ENCODE measurements at places on chromosomes 4 and X. TPM values are rescaled to one million over a fixed set of nuclear protein-coding genes. Genes with fewer than 3 reads are reported as not detected.

DNA sequence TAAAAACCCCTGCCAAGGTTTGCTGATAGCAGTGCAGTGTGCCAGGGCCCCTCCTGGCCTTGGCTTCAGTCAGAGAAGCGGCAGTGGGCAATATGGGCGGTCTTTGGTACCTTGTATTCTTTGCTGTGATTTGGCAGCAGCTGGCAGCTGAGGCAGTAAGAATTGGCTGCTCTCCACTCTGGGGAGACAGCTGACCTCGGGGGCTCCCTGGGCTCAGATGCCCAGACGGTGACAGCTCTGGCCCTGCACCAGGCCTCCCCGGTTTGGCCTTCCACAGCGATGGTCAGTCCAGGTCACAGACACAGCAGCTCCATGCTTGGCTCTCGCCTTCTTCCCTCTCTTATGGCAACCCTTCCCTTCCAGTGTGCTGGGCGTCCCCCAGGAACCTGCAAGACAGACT lies 330.9 kb downstream of the BCOR start:
- DNase-seq = no peak

GRCh38 chr4:169745291-169745690 lies 12.5 kb downstream of the HPF1 start:
- no peak for DNase-seq

GRCh38 chr4:130511776-130512175 lies 1415.8 kb downstream of the C4orf33 start:
- no peak for DNase-seq

- no peak for DNase-seq
These were observed 41.6 kb upstream of the UGT2B7 start for GRCh38 chr4:69054578-69055200.

GRCh38 chrX:10697616-10698317 lies 77.4 kb upstream of the MID1 start:
- DNase-seq = no peak

GRCh38 chrX:12977761-12978204 lies 2.9 kb downstream of the TMSB4X start:
- no peak for DNase-seq

DNA sequence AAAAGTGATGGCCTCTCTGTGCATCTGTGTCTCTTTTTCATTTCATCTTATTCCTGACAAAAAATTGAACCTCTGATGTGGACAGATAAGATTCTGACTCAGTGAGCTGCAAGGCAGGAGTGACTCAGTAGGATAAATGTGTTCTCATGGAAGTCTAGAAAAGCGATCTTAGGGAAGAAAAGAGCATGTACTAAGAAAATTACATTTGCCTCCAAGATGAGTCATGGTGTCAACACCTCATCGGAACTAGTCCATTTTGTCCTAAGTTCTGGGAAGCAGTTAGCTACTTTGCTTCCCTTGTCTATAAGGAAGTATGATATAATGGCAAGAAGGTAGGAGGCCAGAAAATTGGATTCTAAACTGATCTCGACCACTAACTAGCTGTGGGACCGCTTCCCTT lies 83.5 kb upstream of the AFF2 start:
- DNase-seq = no peak

DNA sequence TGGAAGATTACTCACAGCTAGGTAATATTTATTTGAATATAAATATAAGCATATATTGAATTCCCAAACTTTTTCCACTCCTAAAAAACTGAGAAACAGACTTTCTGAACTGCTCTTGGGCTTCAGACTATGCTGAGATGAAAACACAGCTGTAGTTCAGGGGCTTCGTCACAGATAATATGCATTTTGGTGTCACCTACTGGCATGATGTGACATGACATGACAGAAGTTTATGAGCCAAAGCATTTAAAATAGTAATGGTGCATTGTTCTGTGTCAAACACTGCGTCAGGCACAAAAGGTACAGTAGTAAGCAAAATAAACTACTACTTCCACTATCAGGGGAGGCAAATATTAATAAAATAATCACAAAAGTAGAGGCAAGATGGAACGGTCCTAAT lies 171.3 kb downstream of the BTC start:
- DNase-seq = peak; percentile 47

GRCh38 chr4:150817804-150818528 lies 197.1 kb downstream of the LRBA start:
- DNase-seq = no peak

GRCh38 chrX:46376246-46376885 lies 168.9 kb downstream of the ZNF674 start:
- peak; percentile 41 for DNase-seq

GRCh38 chrX:118496763-118497079 lies 1.1 kb downstream of the DOCK11 start:
- DNase-seq = no peak

- no peak for DNase-seq
These were observed 632 bp upstream of the PCDH7 start for GRCh38 chr4:30719454-30720020.

DNA sequence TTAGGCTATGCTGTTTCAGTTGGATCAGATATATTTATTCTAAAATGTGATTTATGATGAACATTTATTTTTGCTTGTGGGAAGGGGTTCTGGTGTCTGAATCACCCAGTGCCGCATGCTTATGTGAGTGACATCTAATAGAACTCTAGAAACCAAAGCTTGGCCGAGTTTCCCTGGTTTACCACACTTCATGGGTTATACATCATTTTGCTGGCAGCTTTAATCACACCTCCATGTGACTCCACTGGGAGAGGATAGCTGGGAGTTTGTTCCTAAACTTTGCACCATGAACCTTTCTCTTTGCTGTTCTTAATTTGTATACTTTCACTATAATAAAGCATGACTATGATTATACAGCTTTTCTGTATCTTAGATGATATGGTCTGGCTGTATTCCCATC lies 382.9 kb downstream of the INPP4B start:
- no peak for DNase-seq

DNA sequence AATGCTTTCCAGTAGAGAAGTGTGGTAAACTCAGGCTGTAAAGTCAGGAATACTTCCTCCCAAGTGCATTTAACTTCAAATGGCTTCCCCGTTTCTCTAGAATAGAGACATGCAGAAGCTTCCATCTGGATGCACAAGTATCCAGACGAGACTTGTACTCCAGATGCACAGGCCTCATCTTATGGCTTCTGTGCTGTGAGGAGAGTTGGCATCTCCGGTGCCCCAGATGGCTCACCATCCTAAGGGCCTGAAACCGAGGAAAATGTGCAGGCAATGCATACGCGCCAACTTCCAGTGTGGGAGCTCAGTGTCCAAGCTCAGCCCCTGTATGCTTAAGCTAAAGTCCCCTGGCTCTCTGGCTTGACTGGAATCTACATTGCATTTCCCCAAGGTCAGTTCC lies 184.0 kb upstream of the TBL1X start:
- DNase-seq = no peak

- DNase-seq = no peak
These were observed 2731.9 kb downstream of the ARAP2 start for GRCh38 chr4:33512397-33512796.

- no peak for DNase-seq
These were observed 16.4 kb downstream of the BANK1 start for GRCh38 chr4:101806914-101807313.

GRCh38 chrX:24364326-24364725 lies 3.9 kb downstream of the SUPT20HL1 start:
- no peak for DNase-seq

GRCh38 chr4:187840814-187841213 lies 154.8 kb upstream of the ZFP42 start:
- DNase-seq = no peak

GRCh38 chr4:183397741-183398297 lies 46.6 kb upstream of the CDKN2AIP start:
- DNase-seq = no peak

GRCh38 chrX:130981836-130982235 lies 76.3 kb upstream of the ARHGAP36 start:
- no peak for DNase-seq

DNA sequence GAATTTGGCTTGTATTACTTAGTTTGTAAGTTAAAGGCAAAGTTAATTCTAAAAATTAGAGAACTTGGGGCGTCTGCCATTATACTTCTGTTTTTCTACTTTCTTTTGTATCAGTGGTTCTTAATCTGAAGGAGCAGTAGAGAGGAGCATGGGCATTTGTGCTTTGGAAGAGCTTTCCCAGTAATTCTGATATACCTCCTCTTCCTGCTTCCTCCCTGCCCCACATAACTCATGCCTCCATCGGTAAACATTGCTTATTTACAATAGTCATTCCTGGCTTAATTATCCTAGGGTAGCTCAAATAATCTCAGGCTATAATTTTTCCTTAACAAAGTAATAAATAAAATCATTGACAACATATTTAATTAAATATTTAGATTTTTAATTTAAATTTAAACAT lies 37.1 kb upstream of the SPARCL1 start:
- DNase-seq = no peak

GRCh38 chrX:13123857-13124345 lies 79.5 kb upstream of the FAM9C start:
- peak; percentile 46 for DNase-seq

- no peak for DNase-seq
These were observed 100.5 kb upstream of the TBC1D9 start for GRCh38 chr4:140856621-140857062.

DNA sequence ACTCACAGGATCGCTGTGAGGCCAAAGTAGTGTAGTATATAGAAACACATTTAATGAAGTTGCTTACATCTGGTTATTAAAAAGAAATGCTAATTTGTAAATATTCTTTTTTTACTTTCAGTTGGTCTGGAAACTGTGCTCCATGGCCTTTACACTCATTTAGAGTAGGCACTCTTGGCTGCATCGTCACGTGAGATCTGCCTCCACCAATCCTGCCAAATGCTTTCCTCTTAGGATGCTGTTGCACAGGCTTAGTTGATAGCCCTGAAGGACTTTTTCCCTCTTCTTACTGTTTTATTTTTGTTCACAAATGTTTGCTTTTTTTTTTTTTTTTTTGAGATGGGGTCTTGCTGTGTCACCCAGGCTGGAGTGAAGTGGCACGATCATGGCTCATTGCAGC lies 6.3 kb downstream of the CPE start:
- no peak for DNase-seq

DNA sequence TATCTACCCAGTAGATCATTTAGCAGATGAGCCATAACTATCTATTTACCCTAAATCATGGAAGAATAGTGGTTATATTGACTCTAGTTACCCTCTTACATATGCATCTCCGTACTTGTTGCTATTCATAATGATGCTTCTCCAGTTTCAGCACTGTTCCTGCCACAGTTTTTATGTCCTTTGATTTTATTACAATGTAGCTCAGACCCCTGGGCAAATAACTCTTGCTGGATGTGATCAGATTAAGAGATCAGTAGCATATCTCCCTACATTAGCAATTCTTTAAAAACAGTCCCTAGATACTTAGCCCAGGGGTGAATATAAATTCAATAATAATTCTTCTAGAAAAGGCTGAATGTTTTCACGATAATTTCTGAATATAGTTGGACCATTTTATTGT lies 696.5 kb downstream of the ADGRL3 start:
- DNase-seq = no peak

- no peak for DNase-seq
These were observed 8.7 kb upstream of the ANK2 start for GRCh38 chr4:113040793-113041192.

Gene EGFL6
- total RNA-seq = not detected

Gene PRRG3
- total RNA-seq = not detected

Gene SMIM31
- 0.10 TPM for total RNA-seq

Gene PABPC1L2A
- total RNA-seq = not detected

Gene IL1RAPL2
- 0.07 TPM for total RNA-seq

Gene NAT8L
- 7.1 TPM for total RNA-seq

Gene CITED1
- not detected for total RNA-seq

Gene TDO2
- 17.6 TPM for total RNA-seq

Gene TMEM255A
- 0.07 TPM for total RNA-seq

Gene PRDM8
- total RNA-seq = 10.2 TPM

Gene HOPX
- 224 TPM for total RNA-seq

Gene EIF1AX
- total RNA-seq = 118 TPM

Gene BRS3
- not detected for total RNA-seq

Gene FAM9C
- total RNA-seq = not detected

Gene CFP
- total RNA-seq = 0.10 TPM

Gene DCAF12L2
- total RNA-seq = 1.3 TPM

Gene XAGE2
- not detected for total RNA-seq

All from NCI-H460 (cell line).